GDM1 (cell line): ENCODE measurements at places on chromosomes 1 and 21.

GRCh38 chr1:186967656-186968394 lies 139.1 kb downstream of the PLA2G4A start:
- DNase-seq: no peak

DNA sequence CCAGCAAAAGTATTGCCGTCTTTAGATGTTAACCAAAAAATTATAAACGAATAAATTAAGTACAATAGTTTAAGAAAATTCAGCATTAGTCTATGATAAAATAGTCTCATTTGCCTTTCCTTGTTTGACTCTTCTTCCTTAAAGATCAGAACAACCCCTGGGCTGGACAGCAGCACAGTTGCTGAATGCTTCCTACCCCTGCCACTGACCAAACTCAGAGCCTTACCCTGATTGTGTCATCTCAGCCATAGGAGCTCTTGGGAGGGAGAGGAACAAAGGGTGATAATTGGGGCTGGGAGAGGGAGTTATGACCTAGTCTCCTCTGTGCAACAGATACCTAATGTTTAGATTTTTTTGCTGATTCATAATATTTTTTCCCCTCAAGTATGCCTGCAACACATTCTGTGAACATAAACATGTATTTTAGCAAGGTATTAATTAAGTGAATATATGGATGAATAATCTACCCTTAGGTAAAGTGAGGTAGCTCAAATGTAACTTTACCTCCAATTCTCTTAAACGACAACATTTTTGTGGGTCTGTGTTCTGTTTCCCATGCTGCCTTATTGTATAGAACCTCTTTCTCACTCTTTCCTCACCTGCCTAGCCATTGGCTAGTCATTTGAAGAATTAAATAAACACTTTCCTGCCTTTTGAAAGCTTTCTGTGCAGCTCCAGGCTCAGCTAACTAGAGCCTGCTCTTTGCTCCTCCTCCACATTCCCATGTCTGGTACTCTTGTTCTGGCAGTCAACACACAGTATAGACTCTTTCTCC lies 46.1 kb downstream of the FGGY start:
- no peak for DNase-seq

- DNase-seq: no peak
Measured at GRCh38 chr1:225348400-225348799, 79.4 kb downstream of the LBR start.

DNA sequence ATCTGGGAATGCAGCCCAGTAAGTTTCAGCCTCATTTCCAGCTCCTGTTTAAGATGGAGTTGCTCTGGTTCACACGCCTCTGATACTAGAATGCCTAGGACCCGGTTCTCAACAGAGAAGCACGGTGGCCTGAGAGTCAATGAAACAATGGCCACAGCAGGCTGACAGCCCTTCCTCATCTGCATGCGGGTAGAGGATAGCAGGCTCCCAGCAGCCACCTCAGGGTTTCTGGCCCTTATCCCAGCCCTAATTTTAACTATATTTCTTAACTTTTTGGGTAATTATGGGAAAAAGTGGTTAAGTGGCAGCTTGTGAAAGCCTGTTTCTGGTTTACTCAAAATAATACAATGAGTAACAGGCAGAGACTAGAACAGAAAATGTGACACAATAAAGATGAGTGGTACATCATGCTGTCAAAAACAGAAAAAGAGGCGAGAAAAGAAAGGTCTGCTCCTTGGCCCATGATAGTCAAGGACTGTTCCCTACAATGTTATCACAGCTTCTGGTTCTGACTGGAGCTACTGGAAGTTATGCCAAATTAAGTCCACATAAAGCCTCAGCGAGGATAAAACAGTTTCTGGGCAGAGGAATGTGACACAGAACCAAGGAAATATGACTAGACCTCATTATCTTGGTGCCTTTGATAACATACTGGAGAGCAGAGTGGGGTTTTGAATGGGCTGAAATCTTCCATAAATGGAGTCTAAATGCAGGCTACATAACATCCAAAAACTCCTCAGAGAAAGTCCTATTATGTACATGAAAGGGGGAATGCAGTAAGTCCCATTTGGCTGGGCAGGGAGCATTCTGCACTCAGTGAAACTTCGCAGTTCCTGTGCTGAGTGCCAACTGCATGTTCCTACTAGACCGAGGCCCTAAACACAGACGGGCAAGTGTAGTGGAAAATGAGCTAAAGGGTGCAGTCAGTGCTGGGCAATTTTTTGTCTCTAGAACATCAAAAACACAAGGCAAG lies 92.1 kb downstream of the NIBAN1 start:
- DNase-seq: no peak

GRCh38 chr21:42578034-42578433 lies 64.4 kb downstream of the SLC37A1 start:
- no peak for DNase-seq

DNA sequence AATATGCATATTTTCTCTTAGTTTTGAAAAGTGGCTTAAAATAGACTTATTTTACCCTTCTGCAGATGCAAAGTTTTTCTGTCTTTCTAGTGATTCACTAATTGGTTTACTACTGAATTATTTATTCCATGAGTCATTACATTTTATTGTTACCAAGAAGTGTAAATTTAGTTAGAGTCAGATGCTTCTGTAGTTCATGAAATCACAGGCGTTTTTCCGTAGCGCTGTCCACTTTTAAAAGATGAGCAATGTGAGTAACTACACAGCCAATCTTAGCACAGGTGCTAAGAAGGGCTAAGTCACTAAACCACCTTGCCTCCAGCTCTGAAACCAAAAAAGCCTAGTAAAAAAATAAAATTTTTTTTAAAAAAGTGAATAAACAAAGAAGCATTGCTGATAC lies 24.7 kb downstream of the RGS13 start:
- no peak for DNase-seq

DNA sequence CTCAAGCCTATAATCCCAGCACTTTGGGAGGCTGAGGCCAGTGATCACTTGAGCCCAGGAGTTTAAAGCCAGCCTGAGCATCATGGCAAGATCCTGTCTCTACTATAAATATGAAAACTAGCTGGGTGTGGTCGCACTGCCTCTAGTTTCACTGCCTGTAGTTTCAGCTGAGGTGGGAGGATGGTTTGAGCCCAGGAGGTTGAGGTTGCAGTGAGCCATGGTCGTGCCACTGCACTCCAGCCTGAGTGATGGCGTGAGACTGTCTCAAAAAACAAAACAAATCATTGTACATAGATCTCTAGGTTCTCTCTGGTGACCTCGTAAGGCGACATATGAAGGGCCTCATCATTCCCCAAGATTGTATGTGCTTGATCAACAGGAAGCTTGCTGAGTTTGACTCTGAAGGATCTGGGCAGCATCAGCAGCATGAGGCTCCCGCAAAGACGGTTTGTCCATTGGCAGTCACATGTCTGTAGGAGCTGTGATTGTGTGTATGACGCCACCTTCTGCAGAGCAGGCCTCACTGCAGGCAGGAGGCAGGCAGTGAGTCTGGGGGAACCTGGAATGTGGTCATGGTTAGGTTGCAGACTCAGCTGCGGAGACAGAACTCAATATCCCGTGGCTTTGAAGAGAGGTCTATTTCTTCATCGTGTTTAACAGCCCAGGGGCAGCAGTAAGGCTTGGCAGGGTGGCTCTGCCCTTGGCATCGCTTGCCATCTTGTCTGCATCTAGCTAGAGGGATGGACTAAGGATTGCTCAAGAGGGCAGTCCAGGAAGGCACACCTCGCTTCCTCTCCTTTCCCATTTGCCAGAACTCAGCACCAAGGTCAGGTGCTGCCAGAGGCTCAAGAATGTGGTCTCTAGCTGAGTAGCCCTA lies 14.0 kb downstream of the ATP5PO start:
- peak; percentile 35 for DNase-seq
